Activated CD4-positive, CD25-positive, alpha-beta regulatory T cell treated with anti-CD3 and anti-CD28 coated beads, Interleukin-2, amount 50 U/mL, for 16 hours (primary cell): ENCODE measurements at places on chromosomes 5 and 9.

DNA sequence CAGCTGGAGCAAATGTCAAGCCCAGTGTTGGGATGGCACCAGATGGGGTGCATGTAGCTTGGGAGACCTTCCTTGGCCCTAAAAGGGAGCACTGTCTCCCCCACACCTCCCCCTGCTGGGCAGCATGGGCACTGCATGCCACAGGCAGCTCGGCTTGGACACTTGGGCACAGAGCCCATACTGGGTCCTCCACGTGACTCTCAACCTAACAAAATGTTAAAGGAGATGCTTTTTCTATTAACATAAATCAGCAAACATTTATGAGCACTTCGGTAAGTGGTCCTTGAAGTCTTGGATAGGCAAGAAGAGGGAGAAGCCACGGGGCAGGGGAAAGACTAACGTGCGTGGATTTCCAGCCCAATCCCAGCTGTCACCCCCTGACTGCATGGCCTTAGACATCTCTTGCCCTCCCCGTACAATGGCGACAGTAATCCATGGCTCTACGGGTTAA lies 23.9 kb upstream of the MAPK9 start:
- DNase-seq = peak; percentile 58

DNA sequence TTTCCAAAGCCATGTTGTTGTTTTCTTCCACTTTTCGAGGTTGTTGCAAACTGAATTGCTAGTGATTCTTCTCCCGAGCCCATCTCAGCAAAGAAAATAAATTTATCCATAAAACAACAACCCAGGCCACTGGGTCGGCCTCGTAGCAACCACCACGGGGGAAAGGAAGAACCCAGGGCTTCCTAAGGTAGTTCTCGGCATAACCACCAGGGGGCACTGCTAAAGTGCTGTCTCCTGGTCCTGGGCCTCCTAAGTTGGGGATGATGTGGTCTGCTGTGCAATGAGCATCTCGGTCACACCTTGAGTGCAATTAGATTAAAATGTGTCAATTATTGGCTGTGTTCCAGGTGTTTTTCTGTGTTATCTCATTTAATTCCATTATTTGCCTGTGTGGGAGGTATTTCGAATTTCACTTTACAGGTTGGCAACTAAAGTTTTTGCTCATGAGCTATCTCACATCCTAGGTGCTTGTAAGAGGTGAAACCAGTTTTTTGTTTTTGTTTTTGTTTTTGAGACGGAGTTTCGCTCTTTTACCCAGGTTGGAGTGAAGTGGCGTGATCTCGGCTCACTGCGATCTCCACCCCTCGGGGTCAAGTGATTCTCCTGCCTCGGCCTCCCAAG lies 102.8 kb upstream of the DAP start:
- DNase-seq = peak; percentile 26

- DNase-seq = no peak
These were observed 108.7 kb downstream of the CFAP90 start for GRCh38 chr5:7742241-7742656.

GRCh38 chr5:136891175-136891972 lies 526.0 kb upstream of the TRPC7 start:
- DNase-seq = no peak

- no peak for DNase-seq
These were observed 352.7 kb downstream of the SPOCK1 start for GRCh38 chr5:137146402-137146890.

DNA sequence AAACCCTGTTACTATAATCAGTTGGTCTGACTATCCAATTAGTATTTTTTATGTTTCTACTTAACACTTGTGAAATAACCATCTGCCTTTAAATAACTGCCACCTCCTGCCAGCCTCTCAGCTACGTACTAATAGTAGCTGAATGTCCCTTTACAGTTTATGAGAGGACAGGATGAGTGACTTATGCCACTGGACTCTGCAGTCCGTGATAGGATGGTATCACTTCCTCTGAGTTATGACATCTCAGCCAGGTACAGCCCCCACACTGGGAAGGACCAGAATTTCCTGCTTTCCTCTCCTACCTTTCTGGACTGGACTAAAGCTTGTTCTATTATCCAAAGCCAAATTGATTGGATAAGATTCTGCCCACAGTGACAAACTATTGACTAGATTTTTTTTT lies 102.9 kb downstream of the ZFAND5 start:
- no peak for DNase-seq

DNA sequence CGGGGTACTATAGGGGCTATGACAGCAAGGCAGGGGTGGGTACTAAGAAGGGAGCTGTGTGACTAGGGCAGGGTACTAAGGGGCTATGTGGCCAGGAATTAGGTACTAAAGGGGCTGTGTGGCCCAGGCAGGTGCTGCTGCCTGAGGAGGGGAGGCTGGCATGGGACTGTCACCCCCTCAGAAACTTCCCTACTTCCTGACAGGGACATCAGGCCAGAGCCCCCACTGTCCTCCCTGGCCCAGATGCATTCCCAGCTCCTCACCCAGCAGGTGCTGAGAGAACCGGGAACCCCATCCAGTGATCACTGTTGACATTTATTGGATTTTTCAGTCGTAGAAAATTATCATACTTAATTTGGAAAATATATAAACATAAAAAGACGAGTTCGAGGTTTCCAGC lies 26.6 kb downstream of the IRX2 start:
- DNase-seq = no peak

GRCh38 chr5:6829150-6829784 lies 116.0 kb downstream of the TENT4A start:
- DNase-seq = peak; percentile 16

DNA sequence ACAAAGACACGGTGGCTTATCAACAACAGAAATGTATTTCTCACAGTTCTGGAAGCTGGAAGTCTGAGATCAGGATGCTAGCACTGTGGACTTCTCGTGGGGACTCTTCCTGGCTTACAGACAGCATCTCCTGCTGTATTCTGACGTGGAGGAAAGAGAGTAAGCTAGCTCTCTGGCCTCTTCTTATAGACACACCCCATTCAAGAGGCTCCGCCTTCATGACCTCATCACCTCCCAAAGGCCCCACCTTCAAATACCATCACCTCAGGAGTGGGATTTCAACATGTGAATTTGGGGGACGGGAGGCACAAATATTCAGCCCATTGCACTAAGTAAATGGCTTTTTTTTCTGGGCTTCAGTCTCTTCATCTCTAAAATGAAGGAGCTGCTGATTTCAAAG lies 27.6 kb downstream of the KCNMB1 start:
- DNase-seq = no peak

GRCh38 chr9:447230-448025 lies 232.8 kb downstream of the DOCK8 start:
- peak; percentile 34 for DNase-seq

DNA sequence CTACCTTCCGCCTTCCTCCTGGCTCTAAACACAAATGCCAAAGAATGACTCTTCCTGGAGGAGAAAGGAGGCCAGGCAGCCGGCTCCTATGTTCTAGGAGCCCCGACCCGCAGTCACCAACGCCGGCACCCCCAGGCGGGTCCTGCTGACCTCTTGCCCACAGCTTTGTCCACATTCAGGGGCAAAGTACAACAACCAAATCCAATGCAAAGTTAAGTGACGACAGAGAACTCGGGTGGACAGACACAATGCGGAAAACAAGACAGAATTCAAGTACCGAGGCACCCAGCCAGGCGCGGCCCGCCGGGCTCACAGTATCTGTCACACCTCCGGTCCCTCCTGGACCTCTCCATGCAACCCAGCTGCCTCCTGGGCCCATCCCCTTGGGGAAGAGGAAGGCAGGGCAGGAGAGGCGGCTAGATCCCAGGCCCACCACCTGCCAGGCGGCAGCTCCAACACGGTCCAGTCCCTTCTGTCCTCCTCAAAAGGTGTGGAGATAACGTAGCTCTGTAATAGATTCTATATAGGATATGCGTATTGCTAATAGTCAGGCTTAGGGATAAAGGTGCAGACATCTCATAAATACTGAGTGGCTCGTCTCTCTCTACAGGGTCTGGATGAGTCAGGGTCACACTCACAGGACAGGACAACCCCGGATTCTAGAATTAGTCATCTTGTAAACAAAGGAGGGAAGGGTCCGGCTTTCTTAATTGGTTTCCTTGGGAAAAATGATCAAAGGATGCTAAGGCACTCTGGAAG lies 46.9 kb upstream of the UBAC1 start:
- DNase-seq = no peak

DNA sequence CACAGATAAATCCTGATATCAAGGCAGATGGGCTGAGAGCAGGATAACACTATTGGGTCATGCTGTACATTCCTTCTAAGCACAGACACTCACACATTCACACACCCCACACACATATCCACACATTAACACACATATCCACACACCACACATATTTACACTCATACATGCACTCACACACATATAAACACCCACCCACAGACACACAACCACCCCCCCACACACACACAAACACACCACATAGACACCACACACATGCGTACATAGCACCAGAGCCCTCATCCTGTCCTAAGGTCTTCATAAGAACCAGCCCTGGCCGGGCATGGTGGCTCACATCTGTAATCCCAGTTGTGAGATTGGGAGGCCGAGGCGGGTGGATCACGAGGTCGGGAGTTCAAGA lies 322.3 kb upstream of the ADCY2 start:
- no peak for DNase-seq

DNA sequence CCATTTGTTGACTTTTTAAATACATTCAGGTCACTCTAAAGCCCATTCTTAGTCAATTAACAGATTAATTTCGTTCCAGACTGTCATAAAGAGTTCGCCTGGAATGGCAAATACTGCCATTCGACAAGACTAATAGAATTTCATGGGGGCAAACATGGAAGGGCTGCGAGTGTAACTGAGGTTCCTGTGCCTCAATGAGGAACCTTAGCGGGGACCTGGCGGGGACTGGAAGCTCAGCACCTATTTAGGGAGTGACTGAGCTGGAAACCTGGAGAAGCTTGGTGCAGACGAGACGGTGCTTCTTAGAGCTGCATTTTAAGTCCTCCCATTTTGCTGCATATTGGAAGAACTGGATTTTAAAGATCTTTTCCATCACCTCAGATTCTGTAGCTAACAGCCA lies 3.4 kb downstream of the VCAN start:
- DNase-seq = no peak

DNA sequence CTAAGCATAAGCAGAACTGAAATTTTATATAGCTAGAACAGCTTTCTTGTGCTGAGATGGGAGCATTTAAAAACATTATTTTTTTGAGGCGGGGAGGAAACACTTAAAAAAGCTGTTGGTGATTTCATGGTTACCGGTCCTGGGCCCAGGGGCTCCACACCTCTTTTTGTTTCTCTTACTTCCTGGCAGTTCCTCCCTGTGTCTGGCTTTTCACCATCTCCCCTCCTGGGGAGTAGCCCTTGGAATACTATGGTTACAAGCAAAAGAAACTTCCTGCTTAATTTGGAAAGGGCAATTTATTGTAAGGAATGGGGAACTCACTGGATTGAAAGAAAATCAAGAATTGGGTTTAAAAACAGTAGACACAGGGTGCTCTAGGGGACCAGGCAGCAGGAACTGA lies 105.1 kb downstream of the SLC24A2 start:
- no peak for DNase-seq
